ENCODE measurements at places on chromosomes 2 and 18.
A peak's percentile ranks its signal among the peaks of the same experiment; 100 is the strongest.

GRCh38 chr2:241641631-241642030, 4.1 kb downstream of the ATG4B start:
- DNase-seq = no peak

DNA sequence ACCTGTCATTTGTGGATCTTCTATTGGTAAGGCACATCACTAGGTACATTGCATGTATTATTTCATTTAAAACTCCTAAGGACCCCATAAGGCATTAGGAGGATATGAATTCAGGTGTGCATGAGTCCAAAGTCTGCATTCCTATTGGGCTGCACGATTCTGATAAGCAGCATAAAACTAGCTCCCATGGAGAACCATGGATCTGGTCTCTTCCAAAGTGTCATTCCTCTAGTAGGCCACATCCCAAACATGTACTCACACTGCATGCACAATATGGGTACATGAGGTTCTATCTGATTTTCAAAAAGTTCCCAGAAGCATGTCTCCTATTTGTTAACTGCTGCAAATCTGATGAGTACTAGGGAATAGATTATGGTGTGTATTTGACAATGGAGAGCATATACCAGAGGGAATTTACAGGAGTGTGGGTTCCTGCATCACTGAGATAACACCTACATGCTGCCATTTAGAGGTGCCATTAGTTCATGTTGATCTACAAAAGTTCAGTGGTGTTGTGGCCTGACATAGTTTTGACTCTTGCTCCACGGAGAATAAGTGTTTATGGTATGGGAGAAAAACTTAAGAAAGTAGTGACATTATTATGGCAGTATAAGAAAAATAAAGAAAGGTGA, 11.3 kb downstream of the CYTIP start:
- DNase-seq = no peak

DNA sequence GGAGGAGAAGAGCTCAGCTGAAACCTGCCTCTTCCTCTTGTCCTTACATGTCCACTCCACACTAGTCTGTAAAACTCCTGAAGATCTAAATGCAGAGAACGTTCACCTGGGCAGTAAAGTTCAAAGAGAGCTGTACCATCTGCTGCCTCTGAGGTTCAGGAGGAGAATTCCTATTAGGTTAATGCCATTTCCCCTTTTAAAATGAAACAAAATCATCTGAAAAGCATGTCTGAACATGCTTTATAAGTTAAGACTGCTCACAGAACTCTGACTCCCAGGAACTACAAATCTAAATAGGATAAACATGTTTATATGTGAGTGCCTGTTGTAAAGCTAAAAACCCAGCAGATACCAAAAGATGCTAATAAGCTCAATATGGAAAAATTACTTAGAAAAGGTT, 164.4 kb downstream of the AFF3 start:
- no peak for DNase-seq

- DNase-seq = no peak
Observed at GRCh38 chr2:45892425-45892745, 240.9 kb downstream of the PRKCE start.

GRCh38 chr2:231614559-231615057, 21.9 kb downstream of the TEX44 start:
- DNase-seq = no peak

GRCh38 chr2:9650119-9650821, 19.5 kb upstream of the YWHAQ start:
- no peak for DNase-seq

GRCh38 chr2:144015655-144016245, 504.2 kb downstream of the ZEB2 start:
- DNase-seq = peak; percentile 93

DNA sequence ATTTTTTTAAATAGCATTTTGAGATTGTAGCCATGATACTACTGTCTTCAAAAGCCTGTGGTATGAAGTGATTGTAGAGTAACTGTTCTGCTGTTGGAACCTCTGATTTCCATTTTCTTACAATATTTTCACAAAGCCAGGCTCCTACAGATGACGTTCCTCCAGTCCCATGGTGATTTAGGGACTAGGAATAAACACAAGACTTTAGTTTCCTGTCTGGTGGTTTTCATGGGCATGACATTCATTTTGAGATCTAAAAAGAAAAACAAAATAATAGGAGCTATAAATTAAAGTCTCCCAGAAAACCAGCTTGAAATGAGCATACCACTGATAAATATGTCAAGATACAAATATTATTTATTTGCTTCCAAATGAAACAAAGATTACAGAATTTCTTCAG, 1223.5 kb upstream of the CELF4 start:
- no peak for DNase-seq

DNA sequence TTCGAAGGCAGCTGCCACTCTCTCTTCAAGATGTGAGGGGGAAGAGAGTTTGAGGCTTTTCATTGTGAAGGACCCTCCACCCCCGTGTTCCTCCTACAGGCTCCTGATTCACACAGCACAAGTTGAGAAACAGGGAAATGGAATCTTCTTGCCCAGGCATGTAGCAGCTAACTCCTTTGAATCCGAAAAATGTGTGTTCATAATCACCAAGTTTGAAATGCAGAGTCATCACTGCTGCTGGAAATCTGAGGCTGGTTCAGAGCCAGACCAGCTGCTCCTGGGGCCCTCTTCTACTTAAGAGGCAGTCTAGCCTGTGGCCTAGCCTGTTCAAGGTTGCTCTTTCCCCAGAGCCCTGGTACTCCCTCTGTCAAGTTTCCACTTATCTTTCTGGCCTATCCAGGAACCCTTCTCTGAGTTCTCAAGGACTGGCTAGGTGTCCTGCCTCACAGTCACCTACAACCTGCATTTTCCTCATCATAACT, 166.4 kb downstream of the TMEM247 start:
- DNase-seq = peak; percentile 90

DNA sequence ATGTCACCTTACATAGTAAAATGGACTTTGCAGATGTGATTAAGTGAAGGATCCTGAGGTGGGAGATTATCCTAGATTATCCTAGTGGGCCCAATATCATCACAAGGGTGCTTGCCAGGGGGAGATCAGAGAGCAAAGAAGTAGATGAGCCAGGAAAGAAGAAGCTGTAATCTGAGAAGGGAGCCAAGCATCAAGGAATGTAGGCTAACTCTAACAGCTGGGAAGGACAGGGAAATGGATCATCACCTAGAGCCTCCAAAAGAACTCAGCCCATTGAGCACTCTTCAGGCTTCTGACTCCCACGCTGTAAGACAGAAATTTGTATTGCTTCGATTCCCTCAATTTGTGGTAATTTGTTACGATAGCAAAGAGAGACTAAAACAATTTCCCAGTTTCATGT, 309.9 kb downstream of the LRP1B start:
- no peak for DNase-seq

GRCh38 chr18:22470248-22471235, 52.8 kb upstream of the CTAGE1 start:
- no peak for DNase-seq

DNA sequence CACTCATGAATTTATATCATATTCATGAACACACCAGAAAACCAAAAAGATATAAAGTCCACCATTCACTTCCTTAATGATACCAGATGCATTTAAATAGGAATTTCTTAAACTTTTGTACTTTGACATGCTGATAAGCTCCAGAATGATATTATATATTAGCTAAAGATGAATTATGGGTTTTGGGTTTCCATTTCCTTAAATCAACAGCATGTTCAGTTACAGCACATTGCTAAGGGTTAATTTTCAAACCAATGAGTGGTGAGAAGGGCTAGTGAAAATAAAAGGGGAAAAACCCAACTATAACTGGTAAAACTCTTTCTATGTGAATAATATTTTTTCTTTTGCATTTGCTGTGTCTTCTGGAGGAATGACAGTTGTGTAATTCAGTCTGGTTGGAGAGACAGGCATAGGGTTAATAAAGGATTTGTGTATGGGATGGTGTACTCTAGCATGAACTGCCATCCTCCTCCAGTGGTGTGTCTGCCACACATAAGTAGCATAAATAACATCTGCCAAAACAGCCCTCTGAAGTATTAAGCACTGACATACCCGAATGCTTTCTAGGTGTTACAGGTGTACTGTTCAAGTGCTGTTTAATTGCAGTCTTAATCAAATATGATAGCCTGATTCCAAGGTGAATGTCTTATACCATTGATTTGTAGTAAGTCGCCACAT, 19.3 kb upstream of the CPS1 start:
- DNase-seq = no peak

DNA sequence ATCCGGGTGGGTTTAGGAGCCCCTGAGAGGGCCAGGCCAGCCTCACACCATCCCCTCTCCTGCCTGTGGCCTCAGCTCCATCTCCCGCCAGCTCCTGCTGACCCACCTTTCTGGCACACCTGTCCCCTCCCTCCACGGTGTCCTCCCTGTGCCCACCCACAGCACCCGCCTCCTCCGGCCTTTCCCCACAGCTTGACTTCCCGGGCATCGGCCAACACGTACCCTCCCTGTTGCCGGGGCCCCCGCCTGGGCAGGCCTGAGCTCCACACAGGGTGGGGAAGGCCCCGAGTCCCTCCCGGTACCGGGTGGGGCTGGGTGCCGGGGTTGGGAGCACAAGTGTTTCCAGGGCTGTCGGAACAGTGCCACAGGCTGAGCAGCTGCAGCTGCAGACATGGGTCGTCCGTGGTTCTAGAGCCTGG, 6.5 kb downstream of the GPC1 start:
- DNase-seq = no peak

DNA sequence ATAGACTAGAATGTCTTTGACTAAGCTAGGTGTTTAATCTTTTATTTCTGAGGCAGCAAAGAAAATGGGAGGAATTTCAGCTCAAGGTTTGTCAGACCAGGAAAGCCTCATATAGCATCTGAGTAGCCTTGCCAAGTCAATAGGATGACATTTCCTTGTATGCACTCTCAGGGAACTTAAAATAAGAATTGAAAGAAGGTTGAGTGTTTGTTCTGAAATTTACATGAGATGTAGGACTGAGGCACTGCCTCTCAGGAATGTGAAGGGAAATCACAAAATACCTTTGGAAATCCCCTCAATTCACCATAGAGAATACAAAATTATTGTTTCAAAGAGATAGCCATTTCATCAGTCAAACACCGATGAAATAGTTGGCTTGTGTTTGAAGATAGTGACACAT, 392.0 kb upstream of the NRP2 start:
- DNase-seq = no peak

DNA sequence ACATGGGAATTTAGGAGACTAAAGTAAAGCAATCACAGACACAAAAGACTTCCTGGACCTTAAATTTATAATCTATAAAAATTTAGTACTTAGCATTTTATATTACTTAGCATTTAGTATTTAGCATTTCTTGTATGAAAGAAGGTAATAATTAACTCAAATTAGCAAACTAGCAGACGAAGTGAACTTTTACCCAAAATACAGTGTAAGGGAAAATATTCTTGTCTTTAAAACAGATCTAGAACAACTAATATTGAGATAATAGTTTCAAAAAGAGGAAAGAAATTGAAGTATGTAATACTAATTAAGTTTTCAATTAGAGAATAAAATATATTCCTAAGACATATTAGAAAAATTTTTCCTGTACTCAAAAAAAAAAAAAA, 134.5 kb upstream of the ZNF804A start:
- DNase-seq = no peak

DNA sequence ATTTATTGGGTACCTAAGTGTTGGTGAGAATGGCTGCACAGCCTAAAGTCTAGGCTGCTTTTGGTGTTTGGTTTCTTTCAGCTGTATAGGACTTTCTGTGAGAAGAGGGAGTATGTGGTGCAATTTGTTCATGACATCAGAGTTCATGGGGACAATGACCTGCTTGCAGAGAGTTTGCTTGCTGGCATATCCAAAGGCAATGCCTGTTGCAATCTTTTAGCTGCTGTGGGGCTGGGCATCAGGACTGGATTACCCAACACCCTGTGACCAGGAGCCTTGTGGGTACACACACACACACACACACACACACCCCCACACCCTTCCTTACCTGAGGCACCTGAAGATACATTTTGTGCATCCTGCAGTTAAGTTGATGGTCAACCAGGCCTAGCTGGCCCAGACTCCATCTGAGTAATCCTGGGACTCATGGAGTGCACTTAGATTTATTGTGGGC, 68.4 kb downstream of the LIPG start:
- peak; percentile 57 for DNase-seq

DNA sequence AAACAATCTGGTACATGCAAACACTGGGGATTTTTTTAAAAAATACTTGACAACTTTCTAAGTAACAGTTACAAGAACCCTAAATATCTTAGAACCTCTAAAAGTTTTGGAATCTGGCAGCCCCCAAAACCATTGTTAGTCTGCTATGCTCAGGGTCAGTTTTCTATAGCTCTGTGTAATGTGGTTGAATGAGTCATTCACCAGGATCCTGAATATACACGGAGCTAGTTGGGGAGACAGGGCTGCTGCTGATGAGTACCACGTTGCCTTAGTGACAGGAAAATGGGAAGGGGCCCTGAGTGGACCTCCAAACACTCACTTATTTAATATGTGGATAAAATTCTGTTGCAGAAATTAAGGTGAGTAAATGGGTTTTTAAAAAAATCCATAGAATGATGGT, 36.9 kb upstream of the TANC1 start:
- DNase-seq = peak; percentile 48

DNA sequence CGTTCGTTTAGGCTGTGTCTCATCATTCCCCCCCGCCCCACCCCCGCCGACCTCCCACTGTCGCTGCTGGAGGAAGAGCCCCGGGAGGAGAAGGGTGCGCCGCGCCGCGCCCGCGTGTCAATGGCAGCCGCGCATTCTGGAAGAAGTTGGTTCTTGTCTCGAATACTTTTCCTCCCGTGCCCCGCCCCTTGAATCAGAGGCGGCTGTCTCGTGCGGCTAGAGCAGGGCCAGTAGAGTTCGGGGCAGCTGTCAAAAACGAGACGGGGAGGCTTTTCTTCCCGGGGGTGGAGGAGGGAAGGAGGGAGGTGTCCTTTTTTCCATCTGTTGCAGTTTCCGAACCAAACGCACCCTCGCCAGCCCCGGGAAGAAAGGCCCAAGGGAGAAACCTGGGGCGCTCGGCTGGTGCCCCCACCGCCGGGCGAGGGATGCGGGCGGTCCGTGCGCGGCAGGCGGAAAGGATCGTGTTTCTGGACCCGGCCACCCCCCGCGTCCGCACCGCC, 410 bp upstream of the TGIF1 start:
- no peak for DNase-seq
